ENCODE measurements at places on chromosomes 3 and 15.

GRCh38 chr3:119937229-119937628, 155.3 kb downstream of the NR1I2 start:
- DNase-seq, result peak; percentile 14

DNA sequence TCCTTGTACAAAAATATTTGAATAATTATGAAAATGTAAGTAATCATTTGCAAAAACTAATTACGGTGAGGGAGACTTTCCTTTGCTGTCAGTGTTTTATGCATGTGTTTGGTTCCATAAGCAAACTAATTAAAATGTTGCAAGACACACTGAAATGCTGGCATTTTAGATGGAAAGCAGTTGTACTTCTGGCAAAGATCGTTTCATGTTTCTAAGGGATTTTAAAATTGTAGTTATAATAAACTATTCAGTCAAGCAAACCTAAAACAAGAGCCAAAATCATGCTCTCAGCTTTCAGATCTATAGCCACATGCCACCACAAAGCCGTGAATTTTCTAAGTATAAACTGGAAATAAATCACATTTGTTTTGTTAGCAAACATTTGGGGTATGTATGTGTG, 240.1 kb upstream of the ZNF385D start:
- DNase-seq, result no peak

DNA sequence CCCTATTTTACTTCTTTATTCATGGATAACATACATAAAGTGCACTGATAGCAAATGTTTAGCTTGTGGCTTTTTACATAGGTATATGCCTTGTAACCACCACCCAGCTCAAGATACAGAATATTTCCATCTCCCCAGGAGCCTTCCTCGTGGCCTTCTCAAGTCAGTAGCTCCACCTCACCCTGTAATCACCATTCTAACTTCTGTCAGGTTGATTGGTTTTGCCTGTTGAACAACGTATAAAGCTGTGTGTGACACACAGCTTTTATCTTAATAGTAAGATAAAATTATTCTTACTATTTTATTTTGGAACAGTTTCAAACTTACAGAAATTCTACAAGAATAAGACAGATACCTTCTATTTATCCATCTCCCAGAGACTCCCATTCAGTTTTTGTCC, 13.3 kb downstream of the ATG7 start:
- no peak for DNase-seq

DNA sequence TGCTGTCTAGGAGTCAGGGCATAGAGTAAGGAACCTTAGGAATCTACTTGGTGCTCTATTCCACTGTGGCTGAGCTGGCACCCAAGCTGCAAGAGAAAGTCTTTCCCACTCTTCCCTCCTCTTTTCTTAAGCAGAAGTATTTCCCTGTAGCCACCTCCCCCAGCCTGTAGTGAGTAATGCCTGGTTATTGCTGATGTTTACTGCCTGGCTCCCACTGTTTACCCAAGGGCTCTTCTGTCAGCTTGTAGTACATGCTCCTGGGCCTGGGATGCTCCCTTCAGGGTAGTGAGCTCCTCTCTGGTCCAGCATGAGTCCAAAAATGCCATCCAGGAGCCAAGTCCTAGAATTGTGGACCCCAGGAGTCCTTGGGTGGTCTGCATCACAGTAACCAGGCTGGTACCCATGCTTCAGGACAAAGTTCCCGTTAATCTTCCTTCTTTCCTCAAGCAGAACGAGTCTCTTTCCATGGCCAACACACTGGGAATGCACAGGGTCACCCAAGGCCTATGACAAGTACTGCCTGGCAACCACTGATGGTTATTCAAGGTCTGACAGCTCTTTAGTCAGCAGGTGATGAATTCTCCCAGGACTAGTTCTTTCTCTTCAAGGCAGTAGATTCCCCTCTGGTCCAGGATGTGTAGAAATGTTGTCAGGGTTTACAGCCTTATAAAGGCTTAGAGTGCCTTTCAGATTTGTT, 17.6 kb downstream of the GALK2 start:
- no peak for DNase-seq

GRCh38 chr3:101900736-101901135, 51.4 kb downstream of the NFKBIZ start:
- no peak for DNase-seq

DNA sequence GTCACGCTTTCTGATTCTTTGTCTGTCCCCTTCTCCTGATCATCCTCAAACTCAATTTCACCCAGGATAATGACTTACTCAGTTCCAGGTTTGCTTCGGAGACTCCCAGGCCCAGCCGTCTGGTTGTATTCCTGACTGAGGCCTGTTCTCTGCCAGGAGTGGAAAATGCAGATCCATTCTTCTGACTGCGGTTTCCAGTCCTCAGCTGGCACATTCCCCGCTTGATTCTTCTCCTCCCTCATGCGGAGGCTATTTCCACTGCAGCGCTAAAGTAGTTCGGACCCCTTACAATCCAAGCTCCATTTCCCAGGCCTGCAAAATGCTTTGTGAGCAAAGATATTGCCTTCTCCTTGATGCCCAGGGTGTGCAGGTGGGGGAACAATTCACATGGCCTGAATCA, 47.2 kb upstream of the GALNT15 start:
- DNase-seq, result no peak

GRCh38 chr15:62883938-62884479, 158.5 kb upstream of the TPM1 start:
- no peak for DNase-seq

DNA sequence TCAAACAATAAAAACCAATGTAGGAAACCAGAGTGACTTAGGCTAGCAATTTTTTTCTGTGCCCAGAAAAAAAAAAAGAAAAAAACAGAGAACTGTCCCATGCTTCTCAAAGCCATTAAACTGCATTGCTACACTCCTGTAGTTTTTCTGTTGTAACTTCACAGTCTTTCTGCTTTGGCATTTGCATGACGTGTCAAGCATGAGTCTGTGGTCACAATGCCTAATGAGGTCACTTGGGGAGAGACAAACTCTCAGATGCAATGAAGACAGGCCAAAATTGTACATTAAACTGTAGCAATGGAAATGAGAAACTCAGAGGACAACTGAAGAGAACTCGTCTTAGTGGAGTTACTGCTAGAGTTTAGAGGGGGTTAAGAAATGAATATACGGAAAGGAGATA, 30.8 kb downstream of the CCDC80 start:
- no peak for DNase-seq

DNA sequence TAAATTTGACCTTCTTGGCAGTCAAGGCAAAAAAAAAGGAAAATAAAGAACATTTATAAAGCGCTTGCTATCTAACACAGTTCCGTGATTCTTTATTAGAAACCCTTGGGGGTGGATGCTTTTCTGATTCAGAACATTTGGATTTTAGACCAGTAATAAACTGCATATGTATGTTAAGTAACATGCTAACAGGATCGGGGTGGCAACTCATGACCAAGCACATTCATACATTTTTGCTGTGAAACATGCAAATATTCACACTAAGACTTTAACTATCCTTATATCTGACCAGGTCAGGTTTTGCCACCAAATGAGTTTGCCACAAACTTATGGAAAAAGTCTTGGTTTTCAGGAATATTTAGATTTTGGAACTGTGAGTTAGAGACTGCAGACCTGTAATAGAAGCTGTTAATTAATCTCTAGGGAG, 30.4 kb upstream of the KLF13 start:
- DNase-seq, result no peak

DNA sequence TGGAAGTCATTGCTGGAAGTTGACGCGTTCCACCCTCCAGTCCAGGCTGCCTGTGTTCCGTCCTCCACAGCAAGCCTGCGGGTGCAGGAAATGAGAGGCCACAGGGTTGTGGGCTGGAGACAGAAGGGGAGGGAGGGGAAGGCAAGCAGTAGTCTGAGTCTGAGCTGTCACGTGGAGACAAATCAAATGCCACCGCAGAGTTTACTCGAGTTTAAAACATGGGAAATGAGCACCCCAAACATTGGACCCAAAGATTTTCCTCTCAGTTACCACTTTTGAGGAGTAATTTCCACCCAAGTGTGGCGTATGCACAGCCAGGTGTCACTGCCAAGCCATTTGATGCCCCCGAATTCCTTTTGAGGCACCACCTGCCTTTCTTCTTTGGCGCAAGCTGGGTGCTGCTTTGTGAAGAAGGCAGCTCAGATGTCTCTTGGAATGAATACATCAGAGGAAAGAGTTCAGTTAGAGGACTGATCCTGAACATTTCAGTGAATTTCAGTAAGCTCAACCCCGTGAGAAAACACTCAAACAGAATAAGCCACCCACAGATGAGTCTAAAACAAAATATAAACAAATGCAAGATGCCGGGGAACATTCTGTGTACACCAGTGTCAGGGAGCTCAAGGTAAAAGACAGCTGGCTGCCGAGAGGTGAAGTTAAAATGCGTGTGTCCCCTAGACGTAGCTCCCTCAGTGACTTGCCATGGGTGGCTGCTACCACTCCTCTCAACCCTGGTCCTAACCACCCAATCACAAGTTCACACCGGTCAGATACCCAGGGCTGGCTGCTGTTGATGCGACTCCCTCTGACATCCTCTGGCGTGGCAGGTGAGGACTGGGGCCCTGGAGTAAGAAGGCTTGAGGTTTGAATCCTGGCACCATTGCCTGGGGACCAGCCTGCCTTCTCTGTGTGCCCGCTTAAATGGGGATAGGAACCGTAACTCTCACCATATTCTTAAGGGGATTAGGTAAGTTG, 203.8 kb downstream of the UACA start:
- DNase-seq, result no peak

GRCh38 chr3:177467247-177467985, 270.1 kb upstream of the TBL1XR1 start:
- DNase-seq, result no peak

GRCh38 chr3:60743631-60744164, 507.6 kb downstream of the FHIT start:
- no peak for DNase-seq

DNA sequence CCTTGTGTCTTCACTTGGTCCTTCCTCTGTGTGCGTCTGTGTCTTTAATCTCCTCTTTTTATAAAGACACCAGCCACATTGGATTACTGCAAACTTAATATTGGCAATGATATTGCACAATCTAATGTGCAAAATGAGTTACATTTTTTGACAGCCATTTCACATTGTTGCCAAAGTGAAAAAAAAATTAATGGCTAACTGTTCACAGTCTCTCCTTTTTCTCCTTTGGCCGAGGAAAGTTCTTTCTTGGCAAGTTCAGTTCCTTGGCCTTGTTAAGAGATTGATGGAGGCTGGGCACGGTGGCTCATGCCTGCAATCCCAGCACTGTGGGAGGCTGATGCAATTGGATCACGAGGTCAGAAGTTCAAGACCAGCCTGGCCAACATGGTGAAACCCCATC, 62.2 kb upstream of the ZNF280D start:
- DNase-seq, result no peak

GRCh38 chr3:25690768-25691533, 26.2 kb upstream of the TOP2B start:
- no peak for DNase-seq

GRCh38 chr3:107675233-107675900, 152.6 kb downstream of the BBX start:
- no peak for DNase-seq

DNA sequence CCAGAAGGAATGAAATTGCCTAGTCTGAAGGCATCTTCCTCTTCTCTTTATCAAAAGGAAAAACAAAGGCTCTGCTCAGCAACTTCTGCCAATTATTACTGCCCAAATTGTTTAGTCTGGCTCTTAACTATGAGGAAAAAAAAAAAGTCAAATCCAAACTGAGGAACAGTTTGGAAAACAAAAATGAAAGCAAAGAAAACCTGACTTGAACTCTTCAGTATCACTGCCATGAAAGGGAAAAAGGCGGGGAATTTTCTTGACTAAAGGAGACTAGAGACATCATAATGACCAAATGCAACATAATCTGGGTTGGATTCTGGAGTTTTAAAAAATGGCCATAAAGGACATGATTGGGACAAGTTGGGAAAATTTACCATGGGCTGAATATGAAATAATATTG, 156.3 kb downstream of the STT3B start:
- no peak for DNase-seq

GRCh38 chr3:106135451-106136160, 266.8 kb upstream of the CBLB start:
- DNase-seq, result no peak

DNA sequence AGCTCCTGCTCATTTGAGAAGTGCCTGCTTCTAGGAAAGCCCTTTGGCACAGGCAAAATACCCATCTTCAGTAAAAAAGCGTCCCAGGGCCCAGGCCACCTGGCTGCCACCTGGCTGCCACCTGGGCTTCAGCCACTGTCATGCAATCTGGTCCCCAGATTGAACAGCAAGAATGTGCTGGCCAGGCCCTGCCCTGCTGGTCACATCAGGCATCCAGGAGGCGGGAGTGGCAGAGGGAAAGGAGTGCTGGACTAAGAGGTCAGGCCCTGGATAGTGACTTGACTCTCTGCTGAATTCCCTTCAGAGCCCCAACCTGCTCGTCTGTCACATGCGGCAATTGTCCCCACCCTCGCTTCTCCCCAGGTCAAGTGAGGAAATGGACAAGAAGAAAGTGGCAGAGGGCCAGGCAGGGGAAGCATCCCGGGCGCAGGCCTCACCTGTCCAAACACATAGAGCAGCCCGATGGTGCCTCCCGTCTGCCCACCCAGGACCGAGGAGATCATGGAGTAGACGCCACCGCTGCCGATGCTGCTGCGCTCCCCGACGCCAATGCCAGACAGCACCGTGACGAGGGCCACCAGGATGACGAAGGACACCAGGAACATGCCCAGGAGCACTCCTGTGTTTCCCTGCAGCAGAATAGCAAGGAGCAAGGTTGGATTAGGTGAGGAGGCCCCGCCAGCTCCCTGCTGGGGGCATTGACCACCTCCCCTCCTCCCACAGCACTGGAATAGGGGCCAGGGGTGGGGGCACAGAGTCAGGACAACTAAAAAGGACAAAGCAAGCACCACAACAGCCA, 25.5 kb downstream of the SLC12A8 start:
- DNase-seq, result no peak

GRCh38 chr3:157059181-157059580, 100.8 kb downstream of the CCNL1 start:
- DNase-seq, result no peak

GRCh38 chr3:130687327-130687726, 59.3 kb downstream of the PIK3R4 start:
- no peak for DNase-seq

GRCh38 chr15:66765478-66766281, 63.6 kb downstream of the SMAD6 start:
- DNase-seq, result peak; percentile 94

DNA sequence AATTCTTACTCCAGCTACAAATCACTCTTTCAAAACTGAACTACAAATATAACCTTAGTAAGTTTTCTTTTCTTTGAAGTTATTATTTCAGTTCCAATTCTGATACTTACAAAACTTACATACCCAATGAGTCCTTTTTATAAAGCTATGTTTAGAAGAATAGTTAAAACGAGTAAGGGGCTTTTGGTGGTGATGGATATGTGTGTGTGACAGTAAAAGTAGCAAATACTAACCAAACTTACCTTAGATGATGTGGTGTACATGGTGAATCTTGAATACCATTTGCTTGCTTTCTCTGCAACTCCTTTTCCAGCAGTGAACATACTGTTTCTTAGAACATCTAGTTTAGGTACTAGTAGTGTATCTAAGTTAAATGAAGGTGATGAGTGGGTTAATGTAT, 68.4 kb downstream of the SLC24A1 start:
- DNase-seq, result no peak

Data from ACHN (cell line).